Purkinje cell (primary cell): ENCODE measurements at places on chromosomes 3 and 15. TPM values are rescaled to one million over a fixed set of nuclear protein-coding genes. Genes with fewer than 3 reads are reported as not detected.

Gene SIDT1
- 3.6 and 4.6 TPM in 2 replicates for polyA plus RNA-seq

Gene CCDC51
- 8.2 and 14.0 TPM in 2 replicates for polyA plus RNA-seq

Gene HHLA2
- 0.90 TPM in 1 of 2 replicates, not detected in the other for polyA plus RNA-seq

Gene PLA2G4B
- 2.1 TPM in 1 of 2 replicates, not detected in the other for polyA plus RNA-seq

Gene TRPM1
- 0.39 TPM in 1 of 2 replicates, not detected in the other for polyA plus RNA-seq

Gene GOLGA8T
- not detected in 2 replicates for polyA plus RNA-seq

Gene INAFM2
- 0.76 and 8.2 TPM in 2 replicates for polyA plus RNA-seq

Gene PTX3
- polyA plus RNA-seq: 0.92 TPM in 1 of 2 replicates, not detected in the other

Gene TMEM45A
- 0.12 and 0.13 TPM in 2 replicates for polyA plus RNA-seq

Gene DNAH12
- 0.77 TPM in 1 of 2 replicates, not detected in the other for polyA plus RNA-seq

Gene GRM2
- 0.50 TPM in 1 of 2 replicates, not detected in the other for polyA plus RNA-seq

Gene C3orf20
- not detected in 2 replicates for polyA plus RNA-seq

Gene ATP8B4
- polyA plus RNA-seq: 0.58 TPM in 1 of 2 replicates, not detected in the other

Gene SERINC4
- polyA plus RNA-seq: not detected in 2 replicates

Gene NR1D2
- 28.4 and 34.6 TPM in 2 replicates for polyA plus RNA-seq

Gene CHST13
- not detected in 2 replicates for polyA plus RNA-seq

Gene PLA2G4E
- 0.07 and 0.13 TPM in 2 replicates for polyA plus RNA-seq

Gene CHL1
- polyA plus RNA-seq: 25.2 and 62.3 TPM in 2 replicates

Gene RTP4
- not detected in 2 replicates for polyA plus RNA-seq

Gene ANKRD34C
- polyA plus RNA-seq: 4.0 and 5.0 TPM in 2 replicates

Gene LEKR1
- polyA plus RNA-seq: 0.15 and 1.7 TPM in 2 replicates

Gene CD80
- polyA plus RNA-seq: 4.7 TPM in 1 of 2 replicates, not detected in the other

Gene TGFBR2
- 1.2 and 1.9 TPM in 2 replicates for polyA plus RNA-seq

Gene FGF12
- 106 and 149 TPM in 2 replicates for polyA plus RNA-seq

Gene FGF7
- polyA plus RNA-seq: 0.94 and 2.0 TPM in 2 replicates

Gene PGBD4
- polyA plus RNA-seq: 1.9 and 2.9 TPM in 2 replicates

Gene TRIM59
- polyA plus RNA-seq: 0.54 and 1.1 TPM in 2 replicates

Gene ALS2CL
- not detected in 2 replicates for polyA plus RNA-seq

Gene BFSP2
- polyA plus RNA-seq: not detected in 2 replicates

Gene HTR3E
- polyA plus RNA-seq: not detected in 2 replicates

Gene TMEM43
- 7.8 and 10.9 TPM in 2 replicates for polyA plus RNA-seq
